ENCODE measurements at places on chromosomes 12 and 14.

GRCh38 chr12:77648716-77649115 is 182.0 kb upstream of the NAV3 start:
- DNase-seq, result no peak

GRCh38 chr12:68695454-68695853 is 8.7 kb downstream of the NUP107 start:
- DNase-seq, result no peak

DNA sequence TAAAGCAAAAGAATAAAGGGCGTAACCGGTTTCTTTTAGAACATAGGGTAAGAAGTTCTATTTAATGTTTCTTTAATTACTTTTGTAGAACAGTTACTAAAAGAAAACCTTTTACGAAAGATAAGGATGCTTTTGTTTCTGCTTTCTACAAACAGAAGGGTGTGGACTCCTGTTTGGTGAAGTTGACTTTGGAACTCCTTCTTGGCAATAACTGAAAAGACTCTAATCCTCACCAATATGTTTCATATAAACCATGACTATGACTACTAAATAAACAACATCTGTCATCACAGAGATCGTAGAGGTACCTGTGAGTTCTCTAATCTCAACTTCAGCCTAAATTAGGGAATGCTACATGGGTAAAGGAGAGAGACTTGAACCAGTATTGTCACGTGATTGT is 210.8 kb upstream of the FLRT2 start:
- DNase-seq, result no peak

GRCh38 chr14:93965287-93965821 is 11.0 kb downstream of the ASB2 start:
- DNase-seq, result peak; percentile 88

- no peak for DNase-seq
These were observed 28.1 kb downstream of the DYRK2 start for GRCh38 chr12:67676624-67677023.

- DNase-seq, result no peak
These were observed 12.3 kb upstream of the GLT1D1 start for GRCh38 chr12:128840862-128841468.

- DNase-seq, result no peak
These were observed 23.8 kb downstream of the HSPB8 start for GRCh38 chr12:119202544-119202943.

GRCh38 chr12:130086248-130086647 is 76.0 kb upstream of the FZD10 start:
- no peak for DNase-seq

DNA sequence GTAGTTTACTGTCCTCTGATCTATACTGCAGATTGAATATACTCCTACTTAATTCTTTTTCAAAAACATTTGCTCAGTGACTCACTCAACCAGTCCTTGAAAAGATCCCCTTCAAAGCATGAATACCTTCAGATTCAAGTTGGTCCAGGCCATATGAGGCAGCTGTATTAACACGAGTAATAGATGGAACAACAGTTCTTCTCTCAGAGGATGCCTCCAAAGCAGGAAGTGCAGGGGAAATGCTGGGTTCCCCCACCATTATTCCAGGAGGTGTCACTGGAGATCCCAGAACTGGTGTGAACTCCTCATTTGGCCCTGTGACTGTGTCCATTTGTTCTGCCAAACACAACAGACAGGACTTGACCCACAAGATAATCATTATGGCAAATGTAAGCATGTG is 20.6 kb downstream of the ARMH4 start:
- DNase-seq, result no peak

Data from AG09309 (cell line).